ENCODE measurements at places on chromosomes 2 and 18. TPM values are rescaled to one million over a fixed set of nuclear protein-coding genes. Genes with fewer than 3 reads are reported as not detected.

Gene KCTD18
- 8.9 TPM for total RNA-seq

Gene DSG1
- total RNA-seq: 2.5 TPM

Gene FAM136A
- total RNA-seq: 24.3 TPM

- DNase-seq: no peak
These were observed 542.8 kb downstream of the NRXN1 start for GRCh38 chr2:50489092-50489491.

- no peak for DNase-seq
These were observed 790.4 kb downstream of the EPHA4 start for GRCh38 chr2:220781622-220782241.

GRCh38 chr18:27500531-27500930 lies 315.4 kb upstream of the CHST9 start:
- DNase-seq: no peak

GRCh38 chr2:120678251-120678650 lies 57.4 kb upstream of the GLI2 start:
- no peak for DNase-seq

- no peak for DNase-seq
These were observed 277.5 kb upstream of the DDX18 start for GRCh38 chr2:117537032-117537431.

- DNase-seq: no peak
These were observed 8.9 kb upstream of the DGUOK start for GRCh38 chr2:73917696-73918207.

DNA sequence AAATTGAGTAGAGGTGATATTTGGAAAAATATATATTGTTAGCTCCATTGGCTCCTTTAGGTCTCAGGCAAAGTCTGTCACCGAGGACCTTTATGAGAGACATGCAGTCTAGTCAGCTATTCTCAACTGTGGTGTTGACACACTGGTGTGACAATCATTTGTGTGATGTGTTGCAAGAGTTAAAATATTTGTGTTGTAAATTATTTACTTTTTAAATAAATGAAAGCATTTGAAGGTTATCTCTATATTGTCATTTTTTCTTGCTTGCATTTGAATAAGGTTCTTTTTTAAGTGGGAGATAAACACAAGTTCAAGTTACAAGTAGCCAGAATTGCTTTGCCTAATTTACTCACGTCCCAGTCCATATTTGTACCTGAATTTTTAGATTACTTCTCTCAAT lies 4.3 kb downstream of the REL start:
- DNase-seq: no peak

- DNase-seq: peak; percentile 50
These were observed 34.0 kb downstream of the NAPG start for GRCh38 chr18:10559553-10560451.
